ENCODE measurements at places on chromosomes 3 and 15. TPM values are rescaled to one million over a fixed set of nuclear protein-coding genes. Genes with fewer than 3 reads are reported as not detected.

The SEMA6D gene
- 13.9 TPM for total RNA-seq

The TNNC1 gene
- 98.9 TPM for total RNA-seq

The RYR3 gene
- total RNA-seq: 6.3 TPM

The NLGN1 gene
- total RNA-seq: 9.5 TPM

The CILP gene
- total RNA-seq: 24.4 TPM

The PROK2 gene
- 4.1 TPM for total RNA-seq

The CEP19 gene
- 1.3 TPM for total RNA-seq

The HHLA2 gene
- not detected for total RNA-seq

The GRAMD2A gene
- total RNA-seq: 0.39 TPM

The ELP6 gene
- total RNA-seq: 17.6 TPM

The DAZL gene
- not detected for total RNA-seq

The DNAH12 gene
- total RNA-seq: 2.1 TPM

The NOX5 gene
- total RNA-seq: 0.39 TPM

The CDHR4 gene
- total RNA-seq: not detected

The ZNF619 gene
- 5.6 TPM for total RNA-seq
